ENCODE measurements at places on chromosomes 3 and 15. TPM values are rescaled to one million over a fixed set of nuclear protein-coding genes. Genes with fewer than 3 reads are reported as not detected.

- DNase-seq = no peak
These were observed 236.9 kb upstream of the BHLHE40 start for GRCh38 chr3:4742359-4742758.

GRCh38 chr3:192246847-192247559 is 480.3 kb downstream of the FGF12 start:
- no peak for DNase-seq

GRCh38 chr3:152243721-152244516 is 24.8 kb upstream of the MBNL1 start:
- no peak for DNase-seq

DNA sequence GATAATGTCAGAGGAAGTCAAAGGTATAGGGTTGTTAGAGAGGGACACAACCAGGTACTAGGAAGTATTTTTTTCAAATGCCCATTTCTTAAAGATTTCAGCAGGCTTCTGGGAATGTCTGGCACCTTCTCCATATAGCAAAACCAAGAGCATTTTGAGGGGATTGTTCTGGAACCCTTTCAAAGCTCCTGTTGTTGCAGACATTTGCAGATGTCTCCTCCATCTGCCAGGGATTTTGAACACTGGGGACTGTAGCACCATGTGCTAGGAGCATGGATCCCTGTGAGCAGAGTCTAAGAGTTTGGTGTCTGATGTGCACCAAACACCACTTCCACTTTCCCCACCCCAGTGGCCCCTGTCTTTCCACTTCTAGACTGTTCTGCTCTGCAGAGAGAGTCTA is 206.0 kb upstream of the KBTBD8 start:
- no peak for DNase-seq

DNA sequence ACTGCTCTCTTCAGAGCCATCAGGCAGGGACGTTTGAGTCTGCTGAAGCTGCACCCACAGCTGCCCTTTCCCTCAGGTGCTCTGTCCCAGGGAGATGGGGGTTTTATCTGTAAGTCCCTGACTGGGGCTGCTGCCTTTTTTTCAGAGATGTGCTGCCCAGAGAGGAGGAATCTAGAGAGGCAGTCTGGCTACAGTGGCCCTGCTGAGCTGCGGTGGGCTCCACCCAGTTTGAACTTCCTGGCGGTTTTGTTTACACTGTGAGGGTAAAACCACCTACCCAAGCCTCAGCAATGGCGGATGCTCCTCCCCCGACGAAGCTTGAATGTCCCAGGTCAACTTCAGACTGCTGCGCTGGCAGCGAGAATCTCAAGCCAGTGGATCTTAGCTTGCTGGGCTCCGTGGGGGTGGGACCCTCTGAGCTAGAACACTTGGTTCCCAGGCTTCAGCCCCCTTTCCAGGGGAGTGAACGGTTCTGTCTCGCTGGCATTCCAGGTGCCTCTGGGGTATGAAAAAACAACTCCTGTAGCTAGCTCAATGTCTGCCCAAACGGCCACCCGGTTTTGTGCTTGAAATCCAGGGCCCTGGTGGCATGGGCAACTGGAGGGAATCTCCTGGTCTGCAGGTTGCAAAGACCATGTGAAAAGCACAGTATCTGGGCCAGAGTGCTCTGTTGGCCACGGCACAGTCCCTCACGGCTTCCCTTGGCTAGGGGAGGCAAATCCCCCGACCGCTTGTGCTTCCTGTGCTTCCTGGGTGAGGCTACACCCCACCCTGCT is 21.1 kb upstream of the ST6GAL1 start:
- peak; percentile 93 for DNase-seq

SCG3 gene
- polyA plus RNA-seq = 0.06 TPM

HGD gene
- 0.55 TPM for polyA plus RNA-seq

SCAMP5 gene
- polyA plus RNA-seq = 1.8 TPM
